ENCODE measurements at places on chromosomes 6 and 20. TPM values are rescaled to one million over a fixed set of nuclear protein-coding genes. Genes with fewer than 3 reads are reported as not detected.

DNA sequence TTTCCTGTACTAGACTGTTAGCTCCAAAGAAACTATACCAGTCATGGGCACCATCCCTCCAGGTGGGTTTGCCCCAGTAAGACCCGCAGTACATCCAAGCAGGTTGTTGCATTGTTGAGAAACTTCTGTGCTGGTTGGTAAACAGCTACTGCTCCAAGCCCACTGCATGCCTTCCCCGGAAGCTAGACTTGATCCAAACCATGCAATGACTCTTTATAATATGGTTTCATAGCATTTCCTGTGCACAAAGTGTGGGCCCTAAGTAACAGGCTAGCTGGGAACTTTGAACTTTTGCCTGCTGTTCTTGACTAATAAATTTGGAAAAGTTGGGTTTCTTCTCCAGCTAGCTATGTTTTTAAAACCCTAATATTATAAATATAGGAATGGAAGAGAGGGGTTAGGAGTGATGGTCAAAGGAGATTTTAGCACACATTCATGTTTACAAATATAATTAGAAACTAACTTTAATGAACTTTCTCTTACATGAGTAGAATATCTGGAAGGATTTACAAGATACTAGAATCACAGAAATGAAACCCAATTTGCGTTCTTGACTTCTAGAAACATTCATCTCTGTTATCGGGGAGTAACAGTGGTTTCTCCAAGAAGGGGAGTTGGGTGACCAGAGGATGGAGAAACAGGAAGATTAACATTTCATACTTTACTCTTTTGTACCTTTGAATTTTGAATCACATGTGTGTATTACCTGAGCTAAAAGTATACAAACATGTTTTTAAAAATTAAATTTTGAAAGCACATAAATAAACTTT lies 51.7 kb downstream of the GFOD1 start:
- no peak for DNase-seq

DNA sequence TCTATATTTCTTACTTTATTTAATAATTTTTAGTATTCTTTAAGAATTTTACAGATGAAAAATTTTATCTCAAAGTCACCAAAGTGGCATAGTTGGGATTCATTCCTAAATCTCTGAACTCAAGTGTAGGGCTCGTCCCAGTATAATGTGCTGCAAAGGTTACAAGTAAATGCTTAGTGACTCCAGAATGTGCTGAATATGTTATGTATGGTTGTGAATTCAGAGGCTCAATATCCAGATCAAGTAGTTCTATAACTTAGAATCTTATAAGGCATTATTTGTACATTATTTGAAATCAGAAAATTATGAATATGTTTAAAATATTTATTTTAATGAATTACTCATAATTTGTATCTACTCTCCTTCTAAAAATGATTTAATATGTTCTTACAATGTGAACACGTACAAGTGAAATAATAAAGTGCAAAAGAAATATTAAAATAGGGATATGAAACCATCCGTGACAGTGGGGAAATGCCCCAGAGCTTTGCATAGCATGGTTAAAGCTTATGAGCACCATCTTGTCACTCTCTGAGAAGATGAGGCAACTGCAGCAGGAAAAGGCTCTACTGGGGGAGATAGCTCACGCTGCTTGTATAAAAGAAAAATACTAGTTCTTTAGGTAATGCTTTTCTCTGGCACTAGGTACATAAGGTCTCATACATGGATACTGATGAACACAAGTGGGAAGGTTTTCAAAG lies 259.0 kb downstream of the FOXC1 start:
- no peak for DNase-seq

DNA sequence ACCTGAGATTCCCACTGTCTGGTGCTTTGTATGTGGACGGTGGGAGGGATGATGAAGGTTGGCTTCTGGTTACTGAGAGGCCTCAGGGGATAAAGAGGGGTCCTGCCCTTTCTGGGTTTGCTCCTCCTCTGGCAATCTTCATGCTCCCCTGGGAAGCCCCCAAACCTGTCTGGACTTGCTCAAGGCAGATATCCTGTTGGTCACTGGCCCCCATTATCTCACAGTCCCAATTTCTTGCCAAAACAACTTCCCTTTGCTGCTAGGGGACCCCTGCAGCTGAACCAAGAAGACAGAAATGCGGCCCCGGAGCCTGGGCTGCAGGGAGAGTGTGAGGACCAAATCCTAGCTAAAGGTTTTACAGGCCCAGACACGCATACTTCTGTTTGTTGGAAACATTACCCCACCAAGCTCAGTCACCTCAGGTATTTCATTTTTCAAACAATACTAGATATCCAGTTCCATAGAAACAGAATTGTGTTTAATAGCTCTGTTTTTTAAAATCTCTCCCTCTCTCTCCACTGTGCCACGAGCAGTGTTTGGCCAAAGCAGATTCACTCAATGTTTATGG lies 63.4 kb upstream of the MRPS10 start:
- DNase-seq = no peak

DNA sequence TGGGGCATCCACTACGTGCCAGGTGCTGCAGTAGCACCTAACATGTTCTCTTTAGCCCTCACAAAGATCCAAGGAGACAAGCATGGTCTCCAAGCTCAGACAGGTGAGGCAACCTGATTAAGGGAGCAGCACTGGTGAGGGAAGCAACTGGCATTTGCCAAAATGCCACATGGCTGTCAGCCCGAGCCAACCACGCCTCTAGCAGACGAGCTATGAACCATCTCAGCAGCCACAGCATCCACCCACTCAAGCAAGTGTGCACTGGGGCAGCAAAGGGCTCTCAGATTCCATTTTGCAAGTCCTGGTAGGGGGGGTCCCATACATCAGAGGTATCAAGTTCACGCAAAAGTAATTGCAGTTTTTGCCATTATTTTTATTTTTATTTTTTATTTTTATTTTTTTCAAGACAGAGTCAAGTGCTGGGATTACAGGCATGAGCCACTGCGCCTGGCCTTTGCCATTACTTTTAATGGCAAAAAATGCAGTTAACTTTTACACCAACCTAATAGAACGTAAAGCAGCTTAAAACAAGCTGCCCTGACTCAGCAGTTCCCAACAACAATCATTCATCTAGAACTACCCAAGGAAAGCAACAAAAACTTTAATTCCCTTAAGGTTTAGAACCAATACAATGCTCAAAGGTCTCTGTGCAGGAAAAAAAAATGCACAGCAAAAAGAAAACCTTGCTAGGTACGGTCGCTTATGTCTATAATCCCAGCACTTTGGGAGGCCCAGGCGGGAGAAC lies 36.3 kb upstream of the SPDEF start:
- no peak for DNase-seq

GRCh38 chr6:124967444-124967843 lies 5.2 kb downstream of the RNF217 start:
- DNase-seq = no peak

DNA sequence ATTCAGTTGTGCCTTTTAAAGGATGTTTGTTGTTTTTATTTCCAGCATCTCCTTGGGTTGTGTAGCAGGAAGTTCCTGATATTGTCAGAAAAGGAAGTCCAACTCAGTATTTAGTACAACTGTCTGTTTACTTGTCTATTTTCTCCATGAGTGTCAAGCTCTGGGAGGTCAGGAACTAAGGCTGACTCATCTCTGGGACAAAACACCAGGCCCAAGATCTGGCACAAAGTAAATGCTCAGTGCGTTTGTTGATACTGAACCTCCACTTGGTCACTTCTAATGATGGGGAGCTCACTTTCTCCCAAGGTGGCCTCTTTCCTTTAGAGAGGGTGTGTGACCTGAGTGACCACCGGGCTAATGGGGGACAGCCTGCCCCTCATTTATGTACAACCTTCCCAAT lies 12.6 kb upstream of the PIGU start:
- DNase-seq = no peak

- DNase-seq = no peak
Measured at GRCh38 chr20:24158281-24158680, 169.7 kb upstream of the GGTLC1 start.

DNA sequence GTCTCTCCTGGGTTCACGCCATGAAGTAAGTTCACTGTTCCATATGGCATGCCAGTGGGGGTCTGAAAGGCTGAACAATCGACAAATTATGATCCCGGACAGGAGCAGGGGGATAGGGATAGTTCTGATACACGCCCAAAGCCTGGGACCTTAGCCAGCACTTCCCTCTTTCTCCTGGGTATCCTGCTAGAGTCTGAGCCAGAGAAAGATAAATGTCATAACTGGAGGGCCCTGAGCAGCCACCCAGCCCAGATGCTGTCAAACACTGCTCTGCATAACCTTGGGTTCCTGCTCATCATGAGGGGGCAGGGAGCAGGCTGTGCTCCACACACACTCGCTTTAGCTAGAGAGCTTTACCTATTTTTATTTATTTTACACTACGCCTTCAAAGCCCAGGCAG lies 12.3 kb downstream of the EDEM2 start:
- no peak for DNase-seq

DNA sequence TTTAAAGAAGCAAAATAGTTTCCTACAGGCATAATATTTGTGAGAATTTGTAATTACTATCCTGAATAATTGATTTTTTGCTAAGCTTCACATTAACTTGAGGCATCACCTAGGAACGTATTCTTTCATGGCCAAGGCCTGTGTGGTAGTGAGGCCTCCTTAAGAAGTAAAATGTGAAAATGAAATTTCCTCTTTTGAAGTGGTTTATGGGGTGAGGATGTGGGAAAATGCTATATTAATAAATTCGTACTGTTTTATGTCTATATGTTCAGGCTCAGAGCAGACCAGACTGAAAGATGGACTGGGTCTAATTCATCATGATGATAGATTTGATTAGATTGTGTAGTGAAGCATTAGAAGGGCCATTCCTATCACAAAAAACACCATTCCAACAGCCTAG lies 33.1 kb downstream of the MYLIP start:
- DNase-seq = no peak

DNA sequence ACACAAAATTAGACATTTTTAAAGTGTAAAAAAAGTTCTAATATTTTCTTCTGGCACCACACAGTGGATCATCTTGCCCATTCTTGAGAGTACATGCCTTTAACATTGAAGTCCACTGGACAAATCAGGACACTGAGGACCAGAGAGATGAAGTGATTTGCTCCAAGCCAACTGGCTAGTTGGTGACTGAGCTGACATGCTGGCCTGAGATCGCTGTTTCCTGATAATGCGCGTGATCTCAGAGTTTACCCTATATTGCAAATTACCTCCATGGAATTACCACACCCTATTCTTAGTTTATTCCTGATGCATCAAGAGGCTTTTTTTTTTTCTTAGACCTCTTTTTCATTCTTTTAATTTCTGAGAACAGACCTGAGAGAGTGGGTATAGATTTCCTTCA lies 432.8 kb downstream of the CD83 start:
- DNase-seq = no peak

GRCh38 chr6:36312854-36313648 lies 23.6 kb downstream of the BNIP5 start:
- no peak for DNase-seq

DNA sequence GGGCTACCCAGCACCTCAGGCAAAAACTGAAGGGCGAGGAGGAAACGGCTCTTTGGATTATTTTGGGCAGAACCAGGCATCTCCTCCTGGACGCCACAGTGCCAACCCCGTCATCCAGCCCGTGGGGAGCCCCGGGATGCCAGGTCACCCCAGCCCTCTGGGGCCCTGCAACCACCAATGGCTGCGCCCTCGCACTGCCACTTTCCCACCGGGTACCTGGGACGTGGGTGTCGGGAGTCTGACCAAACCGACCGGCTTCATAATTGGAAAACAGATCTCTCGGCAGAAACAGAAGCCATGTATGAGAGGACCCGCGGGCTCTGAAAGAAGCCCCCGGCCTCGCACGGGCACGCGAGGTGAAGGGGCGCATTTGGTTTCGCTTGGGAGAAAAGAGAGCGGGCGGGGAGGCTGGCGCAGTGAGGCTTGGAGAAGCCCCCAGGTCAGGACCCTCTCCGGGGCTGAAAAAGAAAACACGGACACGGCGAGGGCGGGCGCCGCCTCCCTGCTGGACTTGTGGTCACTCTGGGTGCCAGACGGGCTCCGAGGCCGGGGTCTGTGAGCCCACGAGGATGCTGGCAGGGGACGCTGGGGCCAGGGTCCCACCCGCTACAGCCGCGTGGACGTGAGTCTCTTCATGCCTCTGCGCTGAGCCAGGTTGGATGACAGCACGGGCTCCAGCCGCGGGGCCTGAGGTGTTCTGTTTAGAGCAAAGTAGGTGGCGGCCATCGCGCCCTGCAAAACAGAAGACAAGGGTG lies 29.6 kb upstream of the MPC1 start:
- no peak for DNase-seq

GRCh38 chr6:149614337-149614736 lies 34.2 kb downstream of the KATNA1 start:
- peak; percentile 12 for DNase-seq

- DNase-seq = peak; percentile 18
Measured at GRCh38 chr6:24822696-24823095, 24.0 kb upstream of the ARMH2 start.

DNA sequence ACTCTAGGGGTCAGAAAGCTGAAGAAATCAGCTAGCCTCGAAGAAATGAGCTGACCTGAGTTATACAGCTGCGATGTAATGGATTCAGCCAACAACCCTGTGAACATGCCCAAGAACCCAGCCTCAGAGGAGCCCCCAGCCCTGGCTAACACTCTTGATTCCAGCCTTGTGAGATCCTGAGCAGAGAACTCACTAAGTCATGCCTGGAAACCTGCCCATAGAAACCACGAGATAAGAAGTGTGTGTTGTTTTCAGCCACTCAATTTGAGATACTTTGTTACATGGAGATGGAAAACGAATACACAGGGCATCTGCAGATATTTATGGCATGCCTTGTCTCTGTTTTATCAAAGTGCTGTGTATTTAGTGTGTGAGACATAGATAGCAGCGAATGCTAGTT lies 265.2 kb downstream of the QKI start:
- DNase-seq = peak; percentile 71

GRCh38 chr20:37574199-37574890 lies 46.7 kb upstream of the BLCAP start:
- DNase-seq = no peak

- peak; percentile 6 for DNase-seq
Measured at GRCh38 chr6:90583179-90583835, 3.6 kb downstream of the MAP3K7 start.

Gene GTSF1L
- total RNA-seq = not detected

GRCh38 chr6:4394786-4395185 lies 259.4 kb upstream of the ECI2 start:
- no peak for DNase-seq

DNA sequence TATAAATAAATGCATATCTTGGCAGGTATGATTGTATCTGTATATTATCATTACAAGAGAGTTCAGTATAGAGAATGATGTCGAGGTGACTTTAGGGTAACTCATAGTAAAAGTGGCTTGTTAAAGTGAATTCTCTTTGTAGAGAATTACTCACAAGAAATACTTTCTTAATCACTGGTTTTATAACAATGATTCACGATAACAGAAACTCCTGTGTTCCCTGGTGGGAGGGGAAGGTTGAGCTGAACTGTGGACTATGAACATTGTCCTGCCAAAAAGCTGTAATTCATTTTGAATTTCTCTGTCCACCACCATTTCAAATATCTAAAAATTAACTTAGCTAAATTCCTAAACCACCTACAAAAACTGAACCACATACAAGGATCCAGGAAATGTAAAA lies 7.7 kb downstream of the TPMT start:
- DNase-seq = peak; percentile 65

Gene BHLHE23
- total RNA-seq = not detected
